Right ventricle myocardium inferior (tissue), 1 donor: ENCODE measurements at places on chromosomes 13 and 19.

DNA sequence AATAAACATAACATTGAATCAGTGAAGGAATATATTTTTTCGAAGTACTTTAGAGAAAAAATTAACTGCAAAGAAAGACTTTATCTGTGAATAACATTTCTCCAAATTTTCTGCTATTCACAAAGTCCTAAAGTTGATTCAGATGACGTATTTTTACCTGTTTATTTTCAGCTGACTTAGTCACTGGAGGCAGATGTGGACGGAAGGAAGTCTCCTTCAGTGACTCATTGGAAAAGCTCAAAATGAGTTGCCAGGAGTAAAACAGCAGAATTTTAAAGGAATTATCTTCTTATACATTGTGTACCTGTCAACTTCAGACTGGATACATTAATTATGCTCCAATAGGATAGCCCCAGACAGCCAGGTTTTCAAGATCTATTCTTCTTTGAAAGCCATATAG, 679.3 kb upstream of the GPC6 start:
- DNase-seq, result no peak

- no peak for DNase-seq
Measured at GRCh38 chr13:46682707-46683106, 114.3 kb downstream of the ESD start.

- DNase-seq, result no peak
Measured at GRCh38 chr13:37616131-37616530, 17.6 kb upstream of the POSTN start.

- no peak for DNase-seq
Measured at GRCh38 chr13:50033725-50034124, 18.5 kb downstream of the KCNRG start.

DNA sequence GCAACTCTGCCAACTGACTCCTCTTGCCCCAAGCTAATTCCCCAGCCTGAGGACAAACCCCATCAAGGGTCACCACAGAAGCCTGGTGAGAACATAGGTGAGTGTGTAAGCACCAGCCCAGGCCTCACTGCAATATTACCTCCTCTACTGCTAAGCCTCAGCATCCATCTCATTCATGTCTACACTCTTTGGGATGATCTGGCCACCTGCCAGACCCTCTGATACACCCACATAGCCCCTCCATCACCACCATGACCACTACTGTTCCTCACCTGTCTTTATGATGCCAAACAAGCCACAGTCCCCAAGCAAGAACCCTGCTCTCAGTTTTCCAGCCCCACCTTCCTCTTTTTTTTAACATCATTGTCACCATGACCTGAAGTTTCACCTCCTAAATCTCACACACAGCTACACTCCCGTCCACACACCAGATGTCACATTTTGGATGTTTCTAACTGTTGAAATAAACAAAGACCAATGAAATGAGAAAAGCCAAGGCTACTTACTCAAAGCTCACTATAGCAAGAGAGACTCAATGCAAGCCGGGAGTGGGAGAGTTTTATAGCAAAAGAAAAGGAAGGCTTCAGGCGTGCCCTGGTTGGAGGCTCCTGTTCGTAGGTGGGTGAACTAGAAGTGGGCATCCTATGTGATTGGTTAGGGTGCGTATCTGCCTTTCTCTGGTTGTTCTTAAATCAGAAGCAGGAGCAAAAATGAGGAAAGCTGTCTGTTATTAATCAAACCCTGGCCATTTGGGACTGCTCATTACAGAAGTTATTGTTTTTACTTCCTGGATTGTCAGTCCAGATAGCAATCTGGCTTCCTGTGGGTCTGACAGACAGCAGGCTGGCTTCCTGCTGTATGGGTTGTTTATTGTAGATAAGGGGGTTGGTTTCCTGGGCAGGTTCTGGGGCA, 2.0 kb downstream of the ZNF792 start:
- DNase-seq, result no peak
